ENCODE measurements at places on chromosomes 6 and 20.

- DNase-seq: no peak
Observed at GRCh38 chr20:21613512-21613911, 92.0 kb upstream of the PAX1 start.

DNA sequence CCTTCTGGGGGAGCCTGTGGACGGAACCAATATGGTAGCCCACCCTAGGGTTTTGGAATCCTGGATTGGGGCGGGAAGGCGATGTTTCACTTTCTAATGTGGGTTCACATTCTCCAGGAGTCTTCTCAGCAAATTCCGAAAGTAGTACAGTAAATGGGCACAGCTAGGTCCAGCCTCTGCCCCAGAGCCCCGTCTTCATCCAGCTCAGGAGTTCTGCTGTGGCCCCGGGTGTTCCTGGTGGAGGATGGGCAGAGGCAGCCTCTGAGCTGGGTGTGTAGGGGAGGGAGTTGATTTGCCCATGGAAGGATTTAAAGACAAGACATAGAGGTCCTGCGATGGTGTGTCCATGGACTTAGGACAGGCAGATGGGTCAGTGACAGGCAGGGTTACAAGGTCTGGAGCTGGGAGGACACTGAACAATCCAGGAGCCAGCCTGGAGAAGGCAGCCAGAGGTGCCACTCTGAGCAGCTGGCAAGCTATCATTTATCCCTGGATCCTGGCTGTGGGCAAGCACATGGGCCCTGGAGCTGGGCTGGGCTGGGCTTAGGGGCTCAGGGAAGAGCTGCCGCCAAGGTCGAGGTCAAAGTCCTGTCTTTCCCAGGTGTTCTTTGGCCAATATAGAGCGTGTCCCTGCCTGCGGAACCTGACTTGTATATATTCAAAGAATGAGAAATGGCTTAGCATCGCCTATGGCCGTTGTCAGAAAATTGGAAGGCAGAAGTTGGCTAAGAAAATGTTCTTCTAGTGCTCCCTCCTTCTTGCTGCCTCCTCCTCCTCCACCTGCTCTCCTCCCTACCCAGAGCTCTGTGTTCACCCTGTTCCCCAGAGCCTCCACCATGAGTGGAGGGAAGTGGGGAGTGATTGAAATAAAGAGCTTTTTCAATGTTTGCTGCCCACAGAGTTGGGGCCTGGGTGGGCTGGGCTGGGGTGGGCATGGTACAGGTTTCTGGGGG, 6.7 kb downstream of the CLPSL1 start:
- DNase-seq: no peak

- DNase-seq: no peak
Observed at GRCh38 chr20:2889797-2890196, 16.5 kb downstream of the PTPRA start.

DNA sequence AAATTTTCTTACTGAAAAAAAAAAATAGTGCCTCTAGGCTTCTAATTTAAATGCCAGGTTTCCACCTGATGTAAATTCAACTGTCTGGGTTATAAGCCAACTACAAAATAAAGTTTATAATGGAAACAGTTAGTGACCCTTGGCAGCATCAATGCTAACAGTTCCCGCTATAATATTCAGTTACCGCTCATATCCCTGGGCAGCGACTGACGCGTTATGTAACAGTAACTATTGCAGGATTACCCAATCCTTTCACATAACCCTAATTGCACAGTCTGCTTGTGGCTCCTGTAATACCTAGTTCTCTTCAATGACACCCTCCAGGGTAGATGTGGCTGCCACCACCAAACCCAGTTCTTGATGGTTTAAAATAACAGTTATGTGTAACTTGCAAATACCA, 208.6 kb downstream of the MOXD1 start:
- DNase-seq: no peak

GRCh38 chr6:129959358-129959930, 58.9 kb upstream of the L3MBTL3 start:
- no peak for DNase-seq

GRCh38 chr20:35711588-35712209, 12.5 kb downstream of the ROMO1 start:
- no peak for DNase-seq

DNA sequence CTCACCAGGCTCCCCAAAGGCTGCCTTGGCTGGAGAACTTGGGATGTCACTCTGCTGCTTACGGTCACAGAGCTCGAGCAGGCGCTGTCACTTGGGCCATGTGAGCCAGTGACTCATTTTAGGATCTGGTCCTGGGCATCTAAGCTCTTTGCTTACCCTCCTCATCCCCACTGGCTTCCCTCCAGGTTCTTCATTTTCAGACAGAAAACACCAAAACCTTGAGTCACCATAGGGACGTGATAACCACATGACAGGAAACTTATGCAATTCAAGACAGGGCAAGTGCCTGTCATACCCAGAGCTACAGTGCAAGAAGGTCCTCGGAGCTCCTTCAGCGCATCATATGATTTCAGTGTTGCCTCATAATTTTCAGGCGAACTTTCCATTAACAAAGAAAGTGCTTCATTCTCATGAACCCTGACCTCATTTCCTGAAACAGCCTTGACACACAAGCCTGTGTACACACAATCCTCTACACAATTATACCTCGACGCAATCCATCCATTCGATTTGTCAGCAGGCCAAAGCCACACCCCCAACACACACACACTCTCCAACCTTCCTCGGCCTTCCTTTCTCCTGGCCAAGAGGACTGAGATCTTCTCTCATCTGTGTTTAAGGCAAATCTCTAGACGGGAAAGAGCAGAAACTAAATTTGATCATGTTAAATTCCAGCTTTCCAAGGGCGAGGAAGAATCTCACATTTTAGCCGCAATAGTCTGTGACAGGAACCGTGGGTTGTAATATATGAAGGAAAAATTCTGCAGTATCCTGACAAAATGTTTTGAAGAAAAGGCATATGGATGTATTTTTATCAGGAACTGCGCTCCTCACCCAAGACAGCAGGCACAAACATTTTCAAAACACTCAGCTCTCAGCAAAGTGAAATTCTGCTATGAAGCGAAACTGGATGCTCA, 25.3 kb downstream of the TBC1D7 start:
- peak; percentile 7 for DNase-seq

GRCh38 chr20:51660672-51661608, 107.2 kb downstream of the ATP9A start:
- no peak for DNase-seq

- DNase-seq: no peak
Observed at GRCh38 chr6:119844387-119844786, 494.8 kb upstream of the MAN1A1 start.

- no peak for DNase-seq
Observed at GRCh38 chr20:25193843-25194242, 1.7 kb upstream of the ENTPD6 start.

DNA sequence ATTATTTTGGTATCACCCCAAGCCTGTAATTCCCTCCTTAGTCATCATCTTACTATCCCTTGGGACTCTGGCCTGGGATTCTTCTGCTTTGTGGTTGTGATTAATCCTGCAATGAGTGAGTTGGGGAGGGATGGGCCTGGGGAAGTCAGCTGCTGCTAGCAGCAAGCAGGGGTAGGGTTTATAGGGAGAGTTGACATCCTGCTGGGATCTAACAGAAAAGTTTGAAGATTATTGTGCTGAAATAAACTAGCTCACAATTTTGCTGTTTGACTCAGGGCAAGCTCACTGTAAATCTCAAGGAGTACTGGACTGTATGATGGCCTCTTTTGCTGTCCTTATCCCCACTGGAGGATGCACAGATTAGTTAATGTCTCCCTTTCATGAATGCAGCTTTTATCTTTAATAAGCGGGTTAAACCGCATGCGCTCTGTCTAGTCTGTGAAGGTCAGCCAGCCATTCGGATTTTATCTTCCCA, 83.4 kb downstream of the JARID2 start:
- DNase-seq: no peak

DNA sequence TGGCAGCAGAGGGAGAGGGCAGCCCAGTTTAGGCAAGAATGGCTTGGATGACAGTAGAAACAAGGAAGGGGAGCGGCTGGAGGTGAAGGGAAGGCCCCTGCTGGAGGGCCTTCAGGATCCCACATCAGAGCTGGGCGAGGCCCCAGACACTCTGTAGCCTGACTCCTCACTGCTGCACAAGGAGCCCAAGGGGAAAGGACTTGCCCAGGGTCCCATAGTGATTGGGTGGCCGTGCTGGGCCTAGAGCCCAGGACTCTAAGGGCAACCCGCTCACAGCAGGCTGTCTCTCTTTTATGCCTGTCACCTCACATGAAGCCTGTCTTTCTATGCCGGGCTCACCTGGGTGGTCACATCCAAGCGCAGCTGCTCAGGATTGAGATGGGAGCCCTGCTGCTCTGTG, 9.3 kb downstream of the AARS2 start:
- DNase-seq: no peak

GRCh38 chr6:43054206-43054943, 724 bp upstream of the CUL7 start:
- no peak for DNase-seq

- DNase-seq: no peak
Observed at GRCh38 chr20:53579266-53579580, 14.4 kb downstream of the ZNF217 start.

DNA sequence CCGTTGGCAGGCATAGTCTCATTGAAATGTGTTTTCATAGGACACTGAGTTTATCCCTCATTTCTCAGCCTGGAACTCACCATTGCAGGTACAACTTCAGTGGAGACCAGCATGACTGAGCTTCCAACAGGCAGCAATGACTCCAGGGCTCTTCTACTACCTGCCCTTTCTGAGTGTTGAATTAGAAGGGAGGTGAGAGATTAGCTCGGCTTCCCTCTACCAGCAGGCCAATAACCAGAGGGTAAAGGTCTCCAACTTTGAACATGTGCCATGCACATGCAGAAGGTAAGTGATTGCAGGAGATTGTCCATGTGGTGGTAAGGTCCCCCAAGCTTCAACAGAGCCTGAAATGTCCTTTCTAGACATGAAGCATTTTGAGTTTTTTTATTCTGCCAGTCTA, 233.8 kb upstream of the SUPT3H start:
- DNase-seq: no peak

GRCh38 chr6:161101517-161101916, 109.9 kb downstream of the MAP3K4 start:
- DNase-seq: no peak

DNA sequence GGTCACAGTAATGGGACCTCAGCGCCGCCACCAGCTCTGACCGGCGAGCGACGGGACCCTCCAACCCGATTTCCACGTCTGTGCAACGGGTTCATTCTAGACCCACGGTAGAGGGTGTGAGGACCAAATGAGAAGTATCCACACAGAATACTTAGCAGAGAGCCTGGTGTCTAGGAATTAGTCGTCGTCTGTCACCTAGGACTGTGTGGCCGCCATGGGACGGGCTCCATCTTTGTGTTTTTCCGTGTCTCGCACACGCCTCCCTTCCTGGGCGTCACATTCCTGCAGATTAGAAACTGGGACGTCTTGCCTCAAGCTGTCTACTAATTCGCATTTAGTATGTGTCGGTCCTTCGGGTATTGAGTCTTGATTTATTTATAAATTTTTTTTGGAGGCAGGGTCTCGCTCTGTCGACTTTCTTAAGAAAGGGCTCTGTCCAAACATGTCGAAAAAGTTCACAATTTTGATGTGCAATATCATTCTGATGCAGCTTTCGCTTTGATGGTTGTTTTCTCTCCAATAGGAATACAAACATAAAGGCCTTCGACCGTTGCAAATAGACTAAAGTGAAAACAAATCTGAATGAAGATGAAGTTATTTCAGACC, 563 bp downstream of the MGME1 start:
- DNase-seq: peak; percentile 30

DNA sequence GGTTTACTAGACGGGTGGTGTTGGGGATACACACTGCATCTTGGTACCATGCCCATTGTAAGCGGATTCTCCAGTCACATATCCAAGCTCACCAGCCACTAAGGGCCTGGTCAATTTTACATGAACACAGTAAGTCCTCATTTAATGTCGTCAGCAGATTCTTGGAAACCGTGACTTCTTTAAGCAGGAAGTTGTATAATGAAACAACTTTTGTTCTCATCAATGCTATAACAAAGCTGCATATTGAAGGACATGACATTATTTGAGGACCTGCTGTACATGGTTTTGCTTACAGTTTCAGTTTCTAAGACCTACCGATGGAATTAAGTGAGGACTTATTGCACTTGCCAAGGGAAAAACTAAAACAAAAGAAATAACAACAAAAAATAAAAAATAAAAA, 295.6 kb downstream of the SYNE1 start:
- DNase-seq: no peak

- DNase-seq: no peak
Observed at GRCh38 chr20:40997116-40997515, 31.5 kb upstream of the TOP1 start.

DNA sequence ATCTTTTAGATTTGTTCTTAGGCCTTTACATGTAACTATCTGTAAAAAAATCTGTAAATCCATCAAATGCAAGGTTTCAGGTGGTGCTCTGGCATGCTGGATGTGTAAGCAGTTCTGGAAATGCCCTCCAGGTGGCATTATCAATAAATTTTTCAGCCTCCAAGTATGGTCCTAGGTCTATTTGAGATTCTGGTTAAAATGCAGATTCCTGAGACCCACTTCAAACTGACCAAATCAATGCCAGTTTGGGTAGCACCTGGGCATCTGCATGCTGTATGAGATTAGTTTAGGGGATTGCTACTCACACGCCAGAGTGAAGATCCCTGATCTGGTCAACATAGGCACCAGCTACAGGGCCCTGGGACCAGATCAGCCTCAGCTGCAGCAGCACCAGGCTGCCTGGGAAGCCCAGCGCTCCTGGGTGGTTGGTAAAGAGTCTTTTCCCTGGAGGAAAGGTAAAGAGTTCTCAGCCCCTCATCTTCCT, 507.3 kb upstream of the CITED2 start:
- no peak for DNase-seq

- no peak for DNase-seq
Observed at GRCh38 chr6:53358440-53359094, 9.8 kb upstream of the ELOVL5 start.

DNA sequence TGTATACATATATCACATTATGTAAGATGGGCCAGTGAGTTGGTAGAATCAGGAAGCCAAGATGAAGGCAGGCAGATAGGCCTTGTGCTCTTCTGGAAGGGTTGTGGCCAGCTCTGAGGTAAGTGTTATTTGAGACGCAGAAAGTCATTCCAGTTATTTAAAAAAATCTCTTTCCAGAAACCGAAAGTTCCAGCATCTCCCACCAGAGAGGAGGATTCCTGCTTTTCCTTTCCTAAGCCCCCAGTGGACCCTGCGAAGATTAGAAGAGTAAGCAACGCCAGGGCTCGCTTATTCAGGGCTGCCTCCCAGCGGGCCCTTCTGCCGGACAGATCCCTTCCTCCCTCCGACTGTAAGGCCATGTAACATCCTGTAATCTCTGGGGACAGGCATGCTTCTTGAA, 20.4 kb downstream of the ARMC2 start:
- no peak for DNase-seq

- DNase-seq: no peak
Observed at GRCh38 chr20:59247731-59248684, 52.4 kb upstream of the EDN3 start.

GRCh38 chr6:109184638-109185037, 89.3 kb downstream of the CEP57L1 start:
- DNase-seq: no peak

- no peak for DNase-seq
Observed at GRCh38 chr20:10580700-10581099, 93.1 kb downstream of the JAG1 start.

DNA sequence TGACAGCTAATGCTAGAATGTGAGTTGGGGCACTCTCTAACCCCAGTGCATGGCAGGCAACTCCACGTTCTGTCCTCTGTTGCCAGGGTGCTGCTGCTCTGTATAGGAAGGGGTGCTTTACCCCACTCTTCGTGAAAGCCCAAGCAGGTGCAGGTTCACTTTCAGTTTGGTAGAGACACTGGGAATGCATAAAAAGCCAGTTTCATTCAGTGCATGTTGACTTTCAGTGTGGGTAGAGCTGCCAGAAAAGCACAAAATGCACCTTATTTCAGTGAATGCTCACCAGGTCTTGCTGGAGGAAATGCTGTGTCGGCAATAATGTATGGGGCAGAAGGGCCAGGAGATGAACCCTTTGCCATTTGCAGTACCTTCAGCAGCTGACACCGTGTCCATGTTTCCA, 62.1 kb upstream of the ADGRB3 start:
- DNase-seq: no peak
